ENCODE measurements at places on chromosomes 3 and 15. TPM values are rescaled to one million over a fixed set of nuclear protein-coding genes. Genes with fewer than 3 reads are reported as not detected.

- H3K4me3 ChIP-seq, result no peak overlapping the region
- no peak for DNase-seq
- peaks cover 12% of the 10 kb centered on the region for H3K27me3 ChIP-seq
- H3K27ac ChIP-seq, result no peak overlapping the region
- no peaks in the 10 kb centered on the region for H3K36me3 ChIP-seq
- peaks cover 26% of the 10 kb centered on the region for H3K4me1 ChIP-seq
These were observed 108.1 kb downstream of the TPRA1 start for GRCh38 chr3:127482216-127483004.

- no peak overlapping the region for H3K27ac ChIP-seq
- H3K4me3 ChIP-seq, result no peak overlapping the region
- DNase-seq, result no peak
- no peaks in the 10 kb centered on the region for H3K27me3 ChIP-seq
- H3K4me1 ChIP-seq, result peaks cover 46% of the 10 kb centered on the region
These were observed 3.3 kb downstream of the ABHD14A start for GRCh38 chr3:51978143-51978502.

GRCh38 chr3:27729748-27730611, 7.9 kb upstream of the EOMES start:
- DNase-seq, result no peak
- no peak overlapping the region for H3K27ac ChIP-seq
- no peaks in the 10 kb centered on the region for H3K36me3 ChIP-seq
- peak overlapping the region; percentile 31 for H3K4me3 ChIP-seq

- no peak for DNase-seq
- peak overlapping the region; percentile 90 for H3K27ac ChIP-seq
- peaks cover 83% of the 10 kb centered on the region for H3K4me1 ChIP-seq
- no peak overlapping the region for H3K4me3 ChIP-seq
- peaks cover 53% of the 10 kb centered on the region for H3K36me3 ChIP-seq
- H3K27me3 ChIP-seq, result no peaks in the 10 kb centered on the region
These were observed 39.4 kb downstream of the SH3BP5 start for GRCh38 chr3:15292765-15293522.

The IL17RE gene
- total RNA-seq, result 2.7 TPM

DNA sequence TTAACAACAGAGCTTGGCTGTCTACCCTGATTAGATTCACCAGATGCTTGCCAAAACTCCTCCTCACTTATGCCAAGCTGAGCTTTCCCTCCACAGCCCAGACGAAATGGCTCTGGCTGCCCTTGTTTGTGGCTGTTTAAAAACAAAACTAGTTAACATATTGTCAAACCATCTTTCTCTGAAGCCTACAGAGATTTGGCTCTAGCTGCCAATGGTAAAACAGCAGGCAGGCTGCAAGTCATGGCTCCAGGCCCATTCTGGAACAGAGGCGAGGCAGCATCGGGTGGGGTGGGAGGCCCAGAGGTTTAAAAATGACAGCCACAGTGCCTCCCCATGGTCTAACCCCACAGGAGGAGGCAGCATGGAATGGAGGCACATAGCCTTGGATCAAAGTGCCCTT, 75.9 kb downstream of the SCN5A start:
- H3K27me3 ChIP-seq, result no peaks in the 10 kb centered on the region
- no peaks in the 10 kb centered on the region for H3K36me3 ChIP-seq
- H3K27ac ChIP-seq, result no peak overlapping the region
- H3K4me1 ChIP-seq, result no peaks in the 10 kb centered on the region
- peak; percentile 2 for DNase-seq
- no peak overlapping the region for H3K4me3 ChIP-seq

DNA sequence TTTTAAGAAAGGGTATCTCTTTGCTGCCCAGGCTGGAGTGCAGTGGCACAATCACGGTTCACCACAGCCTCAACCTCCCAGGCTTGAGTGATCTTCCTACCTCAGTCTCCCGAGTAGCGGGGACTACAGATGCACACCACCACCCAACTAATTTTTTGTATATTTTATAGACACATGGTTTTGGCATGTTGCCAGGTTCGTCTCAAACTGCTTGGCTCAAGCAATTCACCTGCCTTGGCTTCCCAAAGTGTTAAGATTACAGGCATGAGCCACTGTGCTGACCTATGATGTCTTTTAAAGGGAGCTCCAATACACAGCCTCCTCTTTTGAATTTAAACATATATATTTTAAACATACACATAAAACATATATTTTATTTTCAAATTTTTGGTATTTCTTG, 60.9 kb downstream of the SLC9C1 start:
- no peak overlapping the region for H3K27ac ChIP-seq
- H3K27me3 ChIP-seq, result peaks cover 16% of the 10 kb centered on the region
- H3K4me1 ChIP-seq, result no peaks in the 10 kb centered on the region
- DNase-seq, result no peak

DNA sequence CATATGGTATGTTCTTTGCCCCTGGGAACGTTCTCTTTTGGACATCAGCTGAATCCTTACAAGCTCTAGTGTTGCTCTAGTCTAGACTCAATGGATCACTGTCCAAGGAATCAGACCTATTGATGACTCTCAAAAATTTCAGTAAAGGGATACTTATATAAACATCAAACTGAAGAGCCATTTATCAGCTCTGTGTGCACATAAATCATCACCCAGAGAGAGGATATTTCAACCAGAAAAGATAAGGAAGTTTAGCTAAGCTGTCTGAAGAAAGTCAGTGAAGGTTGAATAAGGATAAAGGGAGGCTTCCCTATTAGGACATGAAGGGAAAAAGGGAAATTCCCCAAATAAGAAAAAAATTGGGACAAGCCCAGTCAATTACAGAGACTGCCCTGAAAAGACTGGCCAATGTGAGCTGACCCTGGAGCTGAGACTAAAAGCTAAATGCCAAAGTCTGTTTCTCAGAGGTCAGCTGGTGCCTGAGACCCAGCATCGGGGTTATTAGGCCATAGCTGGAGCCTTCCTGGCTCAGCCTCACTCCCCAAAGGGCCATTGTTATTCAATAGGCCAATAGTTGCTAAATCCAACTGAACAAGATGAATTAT, 424.1 kb upstream of the THBS1 start:
- no peaks in the 10 kb centered on the region for H3K36me3 ChIP-seq
- no peaks in the 10 kb centered on the region for H3K4me1 ChIP-seq
- no peak for DNase-seq
- H3K27ac ChIP-seq, result no peak overlapping the region

GRCh38 chr3:23113455-23114171, 89.5 kb upstream of the UBE2E2 start:
- no peaks in the 10 kb centered on the region for H3K36me3 ChIP-seq
- H3K27me3 ChIP-seq, result peaks cover 3% of the 10 kb centered on the region
- H3K4me1 ChIP-seq, result peaks cover 8% of the 10 kb centered on the region
- H3K4me3 ChIP-seq, result no peak overlapping the region

The PRR20G gene
- total RNA-seq, result not detected

DNA sequence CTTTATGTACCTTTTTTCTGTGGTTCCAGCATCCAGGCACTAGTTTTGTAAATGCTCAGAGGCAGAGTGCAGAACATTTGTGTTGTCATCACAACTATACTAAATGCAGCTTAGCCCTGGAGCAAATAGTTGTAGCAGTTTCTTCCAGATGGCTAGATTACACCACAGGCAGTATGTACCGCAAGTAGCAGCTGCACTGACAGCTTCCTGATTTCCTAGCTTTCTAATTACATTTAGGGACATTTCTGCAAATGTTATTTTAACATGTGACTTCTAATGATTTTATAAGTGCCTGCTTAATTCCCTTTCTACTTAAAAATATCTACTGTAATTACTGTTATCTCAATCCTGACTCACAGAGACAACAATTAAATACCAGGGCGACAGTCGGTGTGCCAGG, 106.5 kb downstream of the NR2E3 start:
- H3K4me3 ChIP-seq, result no peak overlapping the region
- no peaks in the 10 kb centered on the region for H3K4me1 ChIP-seq
- peaks cover 4% of the 10 kb centered on the region for H3K36me3 ChIP-seq
- H3K27me3 ChIP-seq, result no peaks in the 10 kb centered on the region
- H3K27ac ChIP-seq, result no peak overlapping the region

- peaks cover 70% of the 10 kb centered on the region for H3K36me3 ChIP-seq
- H3K27ac ChIP-seq, result peak overlapping the region; percentile 97
- H3K27me3 ChIP-seq, result no peaks in the 10 kb centered on the region
- peak; percentile 49 for DNase-seq
- peak overlapping the region; percentile 49 for H3K4me3 ChIP-seq
- peaks cover 93% of the 10 kb centered on the region for H3K4me1 ChIP-seq
These were observed 22.6 kb downstream of the TGFBR2 start for GRCh38 chr3:30628901-30629590.

All from activated CD4-positive, alpha-beta T cell treated with anti-CD3 and anti-CD28 coated beads, Interleukin-2, amount 10 ng/mL, durations not matched to agents 7 days and 5 days (primary cell).